ENCODE measurements at places on chromosomes 6 and 20.

DNA sequence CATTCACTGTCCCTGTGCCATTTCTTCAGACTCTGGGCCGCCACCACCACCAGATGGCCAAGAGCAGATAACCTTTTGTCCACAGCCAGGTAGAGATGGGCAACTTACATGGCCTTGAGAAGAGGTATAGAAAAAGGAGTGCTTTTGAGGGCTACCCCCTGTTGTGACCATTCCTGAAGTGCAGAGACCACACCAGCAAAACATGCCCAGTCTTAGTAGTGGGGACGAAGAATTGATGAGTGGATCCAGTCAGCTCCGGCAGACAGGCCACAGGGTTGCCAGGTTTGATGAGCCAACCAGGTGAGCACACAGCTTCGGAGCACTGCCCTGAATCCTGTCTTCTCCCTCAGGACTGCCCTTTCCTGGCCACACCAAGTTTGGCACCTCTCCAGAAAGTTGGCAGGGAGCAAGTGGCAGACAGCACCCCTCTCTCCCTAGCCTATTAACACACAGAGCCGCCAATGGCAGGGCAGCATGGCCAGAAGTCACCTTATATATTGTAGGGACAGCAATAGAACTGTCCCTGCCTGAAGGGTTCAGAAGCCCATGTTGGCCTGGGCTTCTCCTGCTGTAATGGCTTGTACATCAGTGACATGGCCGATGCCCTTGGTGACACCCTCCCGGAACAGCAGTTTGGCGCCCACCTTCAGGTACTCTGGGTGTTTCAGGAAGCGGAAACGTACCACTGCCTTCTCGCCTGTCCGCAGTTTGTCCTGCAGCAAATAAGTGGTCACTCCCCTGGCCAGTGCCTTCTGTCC lies 7.8 kb downstream of the GTPBP2 start:
- DNase-seq = no peak

DNA sequence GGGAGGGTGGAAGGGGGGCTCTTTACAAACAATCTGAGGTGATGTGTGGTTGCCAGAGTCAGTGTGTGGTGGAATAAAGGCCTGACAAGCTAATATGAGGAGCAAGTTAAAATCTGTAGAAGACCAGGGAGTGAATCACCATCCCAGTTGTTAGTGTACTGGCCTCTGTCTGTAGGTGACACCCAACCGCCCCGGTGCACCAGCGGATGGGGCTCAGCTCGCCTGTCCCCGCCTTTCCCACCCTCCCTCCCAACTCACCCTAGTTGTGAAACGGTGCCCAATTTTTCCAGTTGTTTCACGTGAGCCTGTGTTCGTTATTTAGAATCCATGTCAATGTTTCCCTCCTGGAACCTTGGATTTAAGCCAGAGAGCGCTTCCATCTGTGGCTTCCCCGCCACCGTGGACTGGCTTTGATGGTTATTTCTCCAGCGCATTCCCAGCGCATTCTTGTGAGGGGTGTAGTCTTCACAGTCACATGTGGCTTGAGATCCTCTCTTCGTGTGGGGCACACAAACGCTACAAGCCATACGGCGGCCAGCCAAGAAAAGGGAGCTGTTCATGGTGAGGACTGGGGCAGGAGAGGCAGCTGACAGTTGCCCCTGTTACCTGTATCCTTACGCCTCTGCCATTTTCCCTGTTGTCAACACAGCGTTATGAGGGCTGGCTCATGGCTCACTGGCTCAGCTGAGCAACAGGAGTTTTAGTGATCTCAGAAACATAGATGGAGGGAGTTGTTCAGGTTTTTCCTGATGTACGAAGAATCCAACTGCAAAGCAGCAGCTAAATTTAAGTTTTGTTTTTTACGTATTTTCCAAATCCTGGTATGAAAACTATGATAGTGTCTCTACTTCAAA lies 137.6 kb downstream of the ZDHHC14 start:
- DNase-seq = no peak

DNA sequence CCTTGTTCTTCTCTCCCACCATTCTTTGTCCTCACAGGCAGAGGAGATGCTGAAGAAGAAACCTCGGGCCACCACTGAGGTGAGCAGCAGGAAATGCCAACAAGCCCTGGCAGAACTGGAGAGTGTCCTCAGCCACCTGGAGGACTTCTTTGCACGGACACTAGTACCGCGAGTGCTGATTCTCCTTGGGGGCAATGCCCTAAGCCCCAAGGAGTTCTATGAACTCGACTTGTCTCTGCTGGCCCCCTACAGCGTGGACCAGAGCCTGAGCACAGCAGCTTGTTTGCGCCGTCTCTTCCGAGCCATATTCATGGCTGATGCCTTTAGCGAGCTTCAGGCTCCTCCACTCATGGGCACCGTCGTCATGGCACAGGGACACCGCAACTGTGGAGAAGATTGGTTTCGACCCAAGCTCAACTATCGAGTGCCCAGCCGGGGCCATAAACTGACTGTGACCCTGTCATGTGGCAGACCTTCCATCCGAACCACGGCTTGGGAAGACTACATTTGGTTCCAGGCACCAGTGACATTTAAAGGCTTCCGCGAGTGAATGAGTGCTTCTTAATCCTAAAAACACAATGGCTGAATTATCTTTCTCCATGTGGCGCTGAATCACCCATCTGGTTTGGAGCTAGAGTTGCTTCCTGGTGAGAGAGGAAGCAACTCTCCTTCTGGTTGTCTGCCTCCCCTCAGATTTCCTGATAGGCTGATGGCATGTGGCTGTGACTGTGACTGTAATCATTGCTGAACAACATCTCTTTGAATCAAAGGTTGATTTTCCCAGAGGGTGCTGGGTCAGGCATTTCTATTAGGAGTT lies 4.6 kb downstream of the MAD2L1BP start:
- no peak for DNase-seq

DNA sequence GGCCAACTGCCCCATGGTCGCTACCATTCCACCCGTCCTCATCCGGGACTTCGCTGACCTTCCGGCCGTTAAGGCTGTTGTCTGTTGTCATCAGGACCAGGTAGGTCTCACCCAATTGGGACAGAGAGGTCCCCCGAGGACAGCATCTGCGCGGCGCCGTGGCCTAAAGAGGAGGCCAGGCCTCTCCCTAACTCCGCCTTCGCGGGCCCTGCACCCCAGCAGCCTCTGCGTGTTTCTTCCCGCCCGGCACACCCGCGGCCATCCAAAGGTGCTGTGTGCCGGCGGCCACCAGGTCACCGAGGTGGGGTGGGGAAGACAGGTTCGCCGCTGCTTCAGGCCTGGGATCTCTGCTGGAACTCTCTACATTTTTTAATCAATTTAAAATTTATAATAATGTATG lies 9.0 kb downstream of the OR2W1 start:
- DNase-seq = no peak

GRCh38 chr6:37862992-37863391 lies 43.5 kb downstream of the ZFAND3 start:
- DNase-seq = no peak

DNA sequence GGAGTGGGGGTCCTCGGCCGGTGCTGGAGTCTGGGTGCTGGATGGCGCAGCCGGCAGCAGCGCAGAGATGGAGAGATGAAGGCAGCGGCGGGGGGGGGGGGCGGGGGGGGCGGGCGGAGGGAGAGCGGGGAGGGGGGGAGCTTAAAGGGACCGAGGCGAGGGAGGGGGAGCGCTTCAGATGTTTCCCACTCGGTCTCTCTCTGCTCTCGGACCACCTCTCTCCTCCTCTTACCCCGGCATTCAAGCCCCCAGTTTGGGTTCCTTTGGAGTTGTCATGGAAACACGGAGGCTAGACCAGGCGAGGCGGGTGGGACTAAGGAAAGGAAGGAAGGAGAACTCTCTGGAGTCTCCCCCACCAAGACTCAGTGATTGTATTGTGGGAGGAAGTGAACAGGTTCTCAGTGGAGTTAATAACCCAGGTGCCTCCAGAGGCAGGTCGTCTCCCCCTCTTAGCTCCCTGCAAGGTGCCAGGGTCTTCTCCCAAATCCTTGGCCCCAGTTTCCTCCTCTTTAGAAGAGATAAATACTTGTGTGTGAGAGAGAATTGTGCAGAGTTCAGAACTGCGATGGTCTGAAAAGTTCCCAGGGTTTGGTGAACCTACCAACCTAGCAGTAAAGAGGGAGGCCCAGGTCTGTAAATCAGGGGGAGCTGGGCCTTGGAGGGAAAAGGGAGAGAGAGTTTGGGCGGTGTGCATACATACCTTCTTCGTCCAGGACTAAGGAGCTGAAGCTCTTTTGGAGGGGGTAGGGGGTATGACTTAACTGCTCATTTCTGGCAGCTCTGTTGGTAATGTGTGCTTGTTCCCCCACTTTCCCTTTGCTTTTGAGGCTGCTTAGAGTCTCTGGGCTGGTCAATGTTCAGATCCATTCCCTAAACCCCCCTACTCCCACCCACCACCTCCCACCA lies at the start of gene PRRT1:
Gene PRRT1 (minus strand): TSS at position 77 of the 906 bp plus-strand sequence. CDS start 112 bp downstream, outside the sequence.
- DNase-seq = peak; percentile 52

- peak; percentile 44 for DNase-seq
Observed at GRCh38 chr20:62647521-62648317, 5.4 kb downstream of the SLCO4A1 start.

DNA sequence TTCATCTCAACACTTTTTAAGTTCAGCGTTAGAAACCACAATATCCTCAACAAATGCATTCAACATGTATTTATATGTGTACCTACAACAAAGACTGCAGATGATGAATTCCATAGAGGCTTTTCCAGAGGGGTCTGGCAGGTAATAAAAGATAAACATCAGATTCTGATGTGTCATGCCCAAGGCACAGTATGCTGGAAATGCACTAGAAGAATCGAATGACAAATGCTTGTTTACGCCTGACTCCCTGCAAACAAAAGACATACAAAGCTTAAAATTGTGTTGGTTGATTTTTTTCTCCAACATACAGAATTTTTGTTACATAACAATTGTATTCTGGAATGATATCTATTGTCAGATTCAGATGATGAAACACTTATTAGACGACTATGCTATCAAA lies at the start of gene LGSN:
Gene LGSN (minus strand): TSS at position 45 of the 400 bp plus-strand sequence. CDS start 40 bp downstream, at position 5.
- no peak for DNase-seq

DNA sequence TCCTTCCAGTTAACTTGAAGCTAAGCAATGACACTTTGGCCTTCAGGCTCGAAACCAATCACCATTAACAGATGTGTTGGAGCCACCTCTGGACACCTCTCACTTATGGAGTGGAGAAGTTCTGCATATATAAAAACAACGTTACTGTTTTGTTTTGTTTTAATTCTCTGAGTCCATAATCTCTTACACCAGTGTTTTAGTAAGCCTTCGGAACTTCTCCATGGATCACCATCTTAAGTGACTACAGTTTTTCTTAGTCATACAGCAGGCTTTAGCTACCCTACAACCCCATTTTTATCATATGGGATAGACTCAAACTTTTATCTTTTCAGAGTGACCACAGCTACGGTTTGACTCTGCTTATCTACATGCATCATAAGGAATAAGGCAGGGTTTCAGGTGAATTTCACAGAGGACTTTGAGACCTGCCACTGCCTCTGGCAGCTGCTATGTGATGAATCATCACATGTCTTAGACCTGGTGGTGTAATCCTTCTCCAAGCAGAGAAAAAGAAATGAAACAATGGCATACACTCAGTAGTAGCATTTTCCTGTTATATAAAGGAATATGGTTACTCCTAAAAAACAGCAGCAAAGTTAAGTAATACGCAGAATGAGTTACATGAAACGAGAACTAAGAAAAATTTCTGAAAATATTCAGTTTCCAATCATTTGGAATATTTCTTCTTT lies 5.5 kb upstream of the HDDC2 start:
- DNase-seq = no peak

- no peak for DNase-seq
Observed at GRCh38 chr6:12848964-12849808, 132.6 kb downstream of the PHACTR1 start.

- no peak for DNase-seq
Observed at GRCh38 chr6:158027590-158028285, 46.1 kb downstream of the SYNJ2 start.

DNA sequence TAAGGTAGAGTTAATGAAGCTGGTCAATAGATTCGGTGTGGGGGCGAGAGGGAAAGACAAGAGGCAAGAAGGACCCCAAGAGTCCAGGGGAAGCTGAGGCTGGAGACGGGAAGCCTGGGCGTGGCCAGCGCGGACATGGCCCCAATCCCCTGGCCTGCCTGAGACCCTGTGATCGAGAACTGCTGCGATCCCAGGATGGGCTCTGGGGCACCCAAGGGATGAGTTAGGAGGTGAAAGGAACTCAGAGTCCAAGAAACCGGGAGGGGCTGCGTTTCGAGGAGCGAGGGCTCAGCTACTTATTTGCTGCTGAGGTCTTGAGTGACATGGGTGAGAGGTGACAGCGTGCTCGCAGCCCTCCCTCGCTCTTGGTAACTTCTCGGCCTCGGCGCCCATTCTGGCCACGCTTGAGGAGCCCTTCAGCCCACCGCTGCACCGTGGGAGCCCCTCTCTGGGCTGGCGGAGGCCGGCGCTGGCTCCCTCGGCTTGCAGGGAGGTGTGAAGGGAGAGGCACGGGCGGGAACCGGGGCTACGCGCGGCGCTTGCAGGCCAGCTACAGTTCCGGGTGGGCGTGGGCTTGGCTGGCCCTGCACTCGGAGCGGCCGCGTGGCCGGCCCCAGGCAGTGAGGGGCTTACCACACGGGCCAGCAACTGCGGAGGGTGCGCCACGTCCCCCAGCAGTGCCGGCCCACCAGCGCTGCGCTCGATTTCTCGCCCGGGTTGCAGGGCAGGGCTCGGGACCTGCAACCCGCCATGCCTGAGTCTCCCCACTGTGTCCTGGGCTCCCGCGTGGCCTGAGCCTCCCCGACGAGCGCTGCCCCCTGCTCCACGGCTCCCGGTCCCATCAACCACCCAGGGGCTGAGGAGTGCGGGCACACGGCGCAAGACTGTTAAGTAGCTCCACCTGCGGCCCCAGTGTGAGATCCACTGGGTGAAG lies 58.2 kb downstream of the IRF4 start:
- DNase-seq = no peak

DNA sequence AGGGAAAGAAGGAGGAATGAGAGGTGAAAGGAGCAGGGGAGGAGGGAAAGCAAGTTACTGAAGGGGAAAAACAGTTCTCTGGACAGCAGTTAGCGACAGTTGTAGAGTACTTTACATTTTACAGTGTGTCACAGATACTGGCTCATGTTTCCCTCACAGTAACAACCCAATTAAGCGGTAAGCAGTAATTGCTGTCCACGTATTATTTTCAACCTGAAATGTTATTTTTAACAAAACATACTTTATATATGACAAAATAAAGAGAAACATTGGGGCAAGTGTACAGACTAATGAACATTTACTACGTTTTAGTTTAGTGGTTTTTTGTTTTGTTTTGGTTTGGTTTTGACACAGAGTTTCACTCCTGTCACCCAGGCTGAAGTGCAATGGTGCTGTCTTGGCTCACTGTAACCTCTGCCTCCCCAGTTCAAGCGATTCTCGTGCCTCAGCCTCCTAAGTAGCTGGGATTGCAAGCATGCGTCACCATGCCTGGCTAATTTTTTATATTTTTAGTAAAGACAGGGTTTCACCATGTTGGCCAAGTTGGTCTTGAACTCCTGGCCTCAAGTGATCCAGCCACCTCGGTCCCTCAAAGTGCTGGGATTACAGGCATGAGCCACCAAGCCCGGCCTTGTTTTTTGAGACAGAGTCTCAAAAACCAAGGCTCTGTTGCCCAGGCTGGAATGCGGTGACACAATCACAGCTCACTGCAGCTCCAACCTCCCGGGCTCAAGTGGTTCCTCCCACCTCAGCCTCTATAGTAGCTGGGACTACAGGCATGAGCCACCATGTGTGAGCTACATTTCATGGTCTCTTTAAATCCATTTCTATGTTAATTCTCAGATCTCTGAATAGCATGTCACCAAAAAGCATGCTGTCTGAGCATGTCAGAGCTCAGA lies 22.6 kb upstream of the BTN3A2 start:
- no peak for DNase-seq
